ENCODE measurements at places on chromosomes 11 and 22.

DNA sequence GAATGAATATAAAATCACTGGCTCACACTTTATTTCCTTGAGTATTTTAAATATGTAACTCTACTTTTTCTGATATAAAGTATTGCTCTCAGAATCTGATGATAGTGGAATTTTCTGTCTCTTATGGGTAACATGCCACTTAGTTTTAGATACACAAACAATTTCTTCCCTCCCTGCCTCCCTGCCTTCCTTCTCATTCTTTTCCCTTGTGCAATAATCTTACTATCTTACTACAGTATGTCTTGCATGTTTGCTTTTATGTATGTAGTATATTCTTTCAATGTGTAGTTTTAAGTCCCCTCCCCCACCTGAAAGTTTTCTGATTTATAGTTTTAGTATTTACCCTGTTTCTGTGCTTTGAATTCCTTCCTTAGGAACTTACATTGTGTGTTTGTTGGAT, 48.4 kb downstream of the INSC start:
- no peak for DNase-seq

- no peak for DNase-seq
Observed at GRCh38 chr22:22229683-22230420, 14.7 kb upstream of the VPREB1 start.

DNA sequence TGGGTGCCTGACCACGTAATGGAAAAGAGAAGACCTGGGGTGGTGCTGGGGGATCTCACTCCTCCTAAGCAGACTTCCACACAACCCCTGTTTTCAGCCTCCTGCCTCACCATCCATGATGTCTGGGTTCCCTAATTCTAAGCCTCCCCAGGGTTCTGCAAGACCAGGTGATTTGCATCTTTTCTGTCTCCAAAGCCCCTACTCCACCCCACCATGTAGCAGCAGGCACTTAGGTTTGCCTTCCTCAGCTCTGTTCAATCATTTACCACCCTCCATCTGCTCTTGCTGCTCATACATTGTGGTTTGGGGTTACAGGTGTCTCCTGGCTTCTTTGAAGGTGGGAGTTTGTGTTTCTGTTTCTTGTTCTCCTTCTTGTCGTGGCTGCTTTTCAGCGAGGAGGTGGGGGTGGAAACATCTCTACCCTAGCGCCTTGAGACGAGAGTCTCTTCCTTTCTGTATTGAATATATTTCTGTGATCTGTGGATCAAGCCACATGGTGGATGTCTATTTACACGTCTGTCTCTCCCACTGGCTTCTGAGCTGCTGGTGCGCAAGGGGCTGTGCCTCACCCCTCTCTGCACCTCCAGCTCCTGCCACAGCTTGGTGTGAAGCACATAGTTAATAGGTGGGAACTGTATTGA, 6.6 kb upstream of the SSTR3 start:
- DNase-seq = no peak

DNA sequence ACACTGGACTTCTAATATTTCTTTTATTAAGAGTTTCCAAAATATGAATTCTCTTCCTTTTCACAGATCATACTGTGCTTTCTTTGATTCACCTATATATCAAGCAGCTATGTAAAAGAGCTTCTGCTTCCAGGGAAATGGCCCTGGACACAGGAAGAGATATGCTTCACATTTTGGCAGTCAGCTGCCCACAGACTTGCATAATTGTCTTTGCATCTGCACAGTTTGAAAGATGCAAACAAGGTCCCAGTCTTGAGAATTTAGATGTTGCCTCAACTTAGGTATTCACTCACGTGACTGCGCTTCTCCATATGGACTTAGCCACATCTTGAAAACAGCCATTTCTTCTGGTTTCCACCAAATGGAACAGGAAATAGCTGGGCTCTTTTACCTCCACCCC, 92.3 kb upstream of the POU2AF2 start:
- DNase-seq = no peak

GRCh38 chr11:27720277-27720830, 20.1 kb upstream of the BDNF start:
- peak; percentile 64 for DNase-seq

DNA sequence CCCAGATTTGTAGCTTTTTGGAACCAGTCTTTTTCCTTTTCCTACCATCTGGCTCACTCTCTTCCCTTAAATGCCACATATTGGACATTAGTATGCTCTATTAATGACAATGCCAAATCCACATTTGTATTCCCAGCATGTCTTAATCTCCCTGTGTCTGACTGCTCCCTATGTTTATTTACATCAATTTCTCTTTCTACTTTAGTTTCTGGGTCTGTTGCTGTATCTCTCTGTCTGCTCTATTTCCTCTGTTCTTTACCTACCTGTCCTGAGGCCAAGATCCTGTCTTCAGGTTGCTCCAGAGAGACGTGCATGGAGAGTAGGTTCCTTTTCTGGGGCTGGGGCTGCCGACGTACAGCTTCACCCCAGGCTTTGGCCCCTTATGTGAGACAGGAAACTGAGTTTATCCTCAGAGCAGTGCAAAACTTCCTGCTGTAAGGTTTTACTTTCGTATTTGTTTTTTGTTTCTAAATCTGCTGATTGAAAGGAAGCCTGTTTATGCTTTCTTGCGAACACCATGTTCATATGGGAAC, 25.6 kb downstream of the OR2AG2 start:
- DNase-seq = no peak

DNA sequence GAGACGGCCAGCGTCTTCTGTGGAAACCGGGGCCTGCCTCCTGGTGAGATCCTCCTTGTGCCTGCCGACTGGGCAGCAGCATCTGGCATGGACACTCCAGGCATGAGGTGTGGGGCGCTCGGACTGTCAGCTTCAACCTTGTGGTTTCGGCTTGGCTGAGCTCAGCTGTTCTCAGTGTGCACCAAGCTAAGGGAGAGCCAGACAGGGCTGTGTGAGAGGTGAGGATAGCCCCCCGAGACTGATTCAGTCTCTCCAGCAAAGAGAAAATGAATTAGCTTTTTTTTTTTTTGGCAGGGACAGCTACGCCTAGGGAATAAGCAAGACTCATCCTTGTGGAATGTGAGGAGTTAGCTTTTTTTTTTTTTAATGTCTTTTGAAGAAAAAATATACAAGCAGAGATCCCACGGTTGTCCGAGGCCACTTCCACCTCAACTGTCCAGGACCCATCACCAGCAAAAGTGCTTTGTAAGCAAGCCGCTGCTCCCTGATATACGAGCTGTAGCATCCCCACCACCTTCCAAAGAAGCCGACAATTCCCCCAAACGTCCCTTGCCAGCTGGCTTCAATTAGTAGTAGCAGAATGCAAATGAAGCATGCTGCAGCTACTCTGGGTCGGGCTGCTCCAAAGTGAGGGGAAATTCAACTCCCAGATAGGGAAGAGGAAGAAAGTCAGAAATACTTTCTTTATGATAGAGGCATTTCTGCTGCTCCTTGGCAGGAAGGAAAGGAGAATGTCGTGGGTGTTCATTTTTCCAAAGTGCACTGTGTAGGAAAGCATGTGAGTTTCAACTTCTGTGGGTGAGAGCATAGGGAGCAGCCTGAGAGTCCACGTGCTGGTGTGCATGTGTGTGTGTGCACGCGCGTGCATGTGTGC, 9.7 kb upstream of the THY1 start:
- peak; percentile 87 for DNase-seq

DNA sequence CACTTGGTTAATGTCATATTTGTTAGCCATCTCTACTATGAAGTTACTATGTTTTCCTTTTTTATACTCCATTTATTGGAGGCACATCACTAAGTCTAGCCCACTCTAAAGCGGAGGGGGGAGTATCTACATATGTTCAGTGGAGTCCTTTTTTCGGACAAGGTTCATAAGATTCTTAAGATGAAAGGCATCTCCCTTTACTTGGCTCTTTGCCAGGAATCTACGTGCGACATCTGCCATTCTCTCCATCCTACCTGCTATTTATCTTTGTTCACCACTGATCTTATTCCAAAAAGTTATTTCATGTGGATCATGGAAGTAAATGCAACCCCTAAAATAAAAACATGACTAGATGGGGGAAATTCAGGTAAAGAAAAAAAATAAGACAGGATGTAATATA, 77.4 kb upstream of the YWHAH start:
- no peak for DNase-seq

DNA sequence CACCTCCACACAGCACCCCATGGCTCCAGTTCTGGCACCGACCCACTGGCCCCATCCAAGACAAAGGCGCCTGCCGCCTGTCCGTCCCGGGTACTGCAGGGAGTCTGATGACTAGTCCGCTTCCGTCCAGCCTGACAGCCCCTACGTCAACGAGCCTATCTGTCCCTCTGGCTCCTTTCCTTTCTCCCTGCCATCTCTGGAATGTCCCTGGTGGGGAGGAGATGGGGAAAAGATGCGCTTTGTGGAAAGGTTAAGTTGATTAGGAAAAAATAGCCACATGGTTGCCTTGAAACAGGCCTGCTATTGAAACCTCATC, 10.4 kb downstream of the PDGFB start:
- DNase-seq = peak; percentile 41

DNA sequence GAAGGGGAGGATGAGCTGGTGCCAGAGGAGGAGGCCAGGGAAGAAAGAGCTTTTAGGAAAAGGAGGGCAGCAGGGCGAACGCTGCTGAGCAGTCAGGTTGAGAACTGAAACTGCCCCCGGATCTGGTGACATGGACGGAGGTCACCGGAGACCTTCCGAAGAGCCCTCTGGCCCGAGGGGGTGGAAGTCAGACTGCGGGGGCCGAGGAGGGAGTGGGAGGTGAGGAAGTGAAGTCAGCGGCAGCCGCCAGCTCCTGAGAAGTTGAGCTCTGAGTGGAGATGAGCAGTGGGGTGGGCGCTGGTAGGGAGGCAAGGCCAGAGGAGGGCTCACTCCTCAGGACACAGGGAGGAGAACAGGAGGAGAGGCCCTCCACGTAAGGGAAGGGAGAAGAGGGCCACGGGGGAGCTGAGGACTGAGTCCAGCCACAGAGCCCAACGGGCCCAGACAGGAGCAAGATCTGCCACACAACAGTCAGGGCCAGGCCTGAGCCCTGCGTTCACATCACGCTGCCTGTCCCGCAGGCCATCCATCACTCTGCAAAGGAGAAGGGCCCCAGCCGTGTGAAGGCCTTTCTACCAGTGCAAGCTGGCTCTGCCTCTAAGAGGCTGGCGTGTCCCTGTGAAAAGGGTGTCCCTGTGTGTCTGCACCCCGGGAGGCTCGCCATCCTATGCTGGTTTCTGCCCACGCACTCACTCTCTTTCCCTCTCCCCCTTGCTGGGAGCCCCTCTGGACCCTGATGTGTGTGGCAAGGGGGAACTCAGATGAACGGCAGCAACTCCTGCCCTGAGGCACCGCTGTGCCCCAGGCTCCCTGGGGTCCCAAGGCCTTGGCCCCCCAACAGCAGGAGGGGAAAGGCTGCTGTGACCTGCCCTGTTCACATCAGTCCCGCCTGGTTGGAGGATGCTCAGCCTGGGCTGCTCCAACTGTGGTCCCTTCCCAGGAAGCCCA, 19.0 kb upstream of the LRRC32 start:
- DNase-seq = no peak

DNA sequence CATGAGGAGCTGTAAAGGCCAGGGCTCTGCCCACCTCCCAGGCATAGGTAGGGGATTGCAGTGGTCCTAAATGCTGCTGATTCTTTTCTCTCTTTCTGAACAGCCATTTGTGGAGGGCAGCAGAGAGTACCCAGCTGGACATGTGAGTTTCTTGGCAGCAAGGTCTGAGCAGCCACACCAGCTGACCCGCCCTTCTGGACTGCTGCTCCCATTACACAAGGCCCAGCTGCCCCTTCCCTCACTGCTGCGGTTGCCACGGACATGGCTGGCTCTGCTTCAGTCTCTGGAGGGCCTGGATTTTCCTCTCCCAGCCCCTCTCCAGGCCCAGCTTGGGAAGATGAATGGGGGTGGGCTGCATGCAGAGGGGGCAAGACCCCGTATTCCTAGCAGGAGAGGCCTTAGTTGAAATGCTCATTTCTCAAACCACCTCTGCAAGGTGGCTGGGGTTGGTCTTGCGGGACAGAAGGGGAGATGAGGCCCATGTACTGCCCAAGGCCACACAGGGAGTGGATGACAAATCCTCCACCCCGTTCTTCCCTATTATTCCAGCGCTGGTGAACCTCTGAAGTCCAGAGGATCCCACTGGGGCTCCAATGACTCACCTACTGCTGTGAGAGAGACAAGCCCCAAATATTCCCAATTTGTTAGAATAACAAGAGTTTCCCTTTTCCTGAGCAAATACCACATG, 4.6 kb downstream of the LGALS12 start:
- DNase-seq = peak; percentile 72

DNA sequence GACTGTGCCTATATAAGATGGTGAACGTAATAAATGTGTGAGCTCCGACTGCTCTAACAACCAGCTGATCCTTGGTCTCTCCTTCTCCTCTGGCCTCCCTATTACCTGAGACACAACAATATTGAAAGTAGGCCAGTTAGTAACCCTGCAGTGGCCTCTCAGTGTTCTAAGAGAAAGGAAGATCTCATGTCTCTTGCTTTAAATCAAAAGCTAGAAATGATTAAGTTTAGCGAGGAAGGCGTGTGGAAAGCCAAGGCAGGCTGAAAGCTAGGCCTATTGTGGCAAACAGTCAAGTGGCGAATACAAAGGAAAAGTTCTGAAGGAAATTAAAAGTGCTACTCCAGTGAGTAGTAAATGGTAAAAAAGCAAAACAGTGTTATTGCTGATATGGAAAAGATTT, 39.5 kb downstream of the HIPK3 start:
- DNase-seq = no peak

DNA sequence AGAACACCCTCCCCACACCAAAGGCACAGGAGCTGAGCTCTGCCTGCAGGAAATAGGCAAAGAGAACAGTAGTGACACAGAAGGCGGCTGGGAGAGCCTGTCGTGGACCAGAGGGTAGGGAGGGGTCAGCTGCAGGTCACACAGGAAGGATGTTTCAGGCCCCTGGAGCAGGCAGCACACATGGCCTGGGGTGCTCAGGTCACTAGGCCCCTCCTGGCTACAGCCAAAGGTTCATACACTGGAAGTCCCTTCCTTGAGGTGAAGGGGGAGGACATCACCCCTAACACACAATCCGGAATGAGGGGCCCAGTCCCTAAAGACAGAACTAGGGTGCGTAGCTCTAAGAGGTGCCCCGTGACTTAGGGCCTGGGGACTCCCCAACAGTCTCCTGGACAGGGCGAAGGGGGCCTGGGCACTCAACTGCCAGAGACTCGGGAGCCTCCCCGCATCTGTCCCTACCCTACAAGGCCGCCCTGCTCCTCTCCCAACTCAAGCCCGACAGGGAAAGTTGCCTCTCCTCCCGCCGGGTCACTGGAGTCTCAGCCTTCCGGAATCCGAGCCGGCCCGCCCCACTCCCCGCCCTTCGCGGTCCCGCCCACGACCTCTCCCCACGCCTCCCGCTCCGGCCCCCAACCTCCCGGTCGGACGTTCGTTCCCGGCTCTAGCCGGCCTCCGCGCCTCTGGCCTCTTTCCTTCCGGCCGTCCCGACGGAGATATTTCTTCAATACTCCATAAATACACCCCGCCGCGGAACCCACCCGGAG, at the start of gene CYB5R2:
TSS of gene CYB5R2 (minus strand) at position 541 of the 764 bp plus-strand sequence. CDS start 675 bp downstream, outside the sequence.
- DNase-seq = no peak

DNA sequence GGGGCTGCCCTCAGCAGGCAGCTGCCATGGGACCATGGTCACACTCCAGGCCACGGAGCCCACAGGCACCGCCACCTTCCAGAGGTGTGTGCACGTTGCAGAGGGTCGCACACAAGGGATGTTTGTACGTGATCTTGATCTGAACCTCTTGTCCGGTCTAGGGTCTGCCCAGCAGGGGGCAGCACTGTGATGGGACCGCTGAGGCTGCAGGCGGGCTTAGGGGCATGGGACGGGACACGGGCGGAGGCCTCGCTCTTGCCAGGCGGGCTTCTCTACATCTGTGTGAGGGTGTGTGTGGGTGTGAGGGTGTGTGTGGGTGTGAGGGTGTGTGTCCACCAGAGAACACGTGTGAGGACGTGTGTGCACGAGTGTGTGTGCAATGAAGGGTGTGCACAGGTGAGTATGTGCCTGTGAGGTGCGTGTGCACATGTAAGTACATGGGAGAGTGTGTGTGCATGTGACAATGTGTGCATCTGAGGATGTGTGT, 52.4 kb downstream of the CACNA1I start:
- DNase-seq = no peak

GRCh38 chr11:57097149-57097548, 84.6 kb upstream of the LRRC55 start:
- DNase-seq = no peak

Measured in astrocyte of the spinal cord (primary cell).